Ovary (tissue), 10 donors: ENCODE measurements at places on chromosomes 2 and 18. TPM values are rescaled to one million over a fixed set of nuclear protein-coding genes. Genes with fewer than 3 reads are reported as not detected.

FIGN gene
- 2.4 TPM for polyA plus RNA-seq

DNA sequence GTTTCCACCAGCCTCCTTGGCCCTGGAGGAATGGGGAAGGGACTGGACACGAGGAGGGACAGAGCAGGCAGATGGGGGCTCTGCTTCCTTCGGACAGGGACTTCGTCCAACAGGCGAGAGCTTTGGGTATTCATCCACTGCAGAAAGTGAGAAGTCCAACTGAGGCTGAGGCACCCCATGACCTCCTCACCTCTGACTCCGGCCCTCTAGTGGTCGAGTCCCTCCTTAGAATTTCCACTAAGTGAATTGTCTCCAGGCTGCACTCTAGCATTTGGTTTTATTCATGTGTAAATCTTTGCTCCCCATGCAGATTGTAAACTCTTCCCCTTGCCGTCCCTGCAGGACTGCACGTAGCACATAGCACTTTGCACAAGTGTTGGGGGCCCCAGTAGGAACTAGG lies 75.6 kb downstream of the TMEM247 start:
- no peak for DNase-seq

CROCC2 gene
- polyA plus RNA-seq, result 0.18 TPM

DNA sequence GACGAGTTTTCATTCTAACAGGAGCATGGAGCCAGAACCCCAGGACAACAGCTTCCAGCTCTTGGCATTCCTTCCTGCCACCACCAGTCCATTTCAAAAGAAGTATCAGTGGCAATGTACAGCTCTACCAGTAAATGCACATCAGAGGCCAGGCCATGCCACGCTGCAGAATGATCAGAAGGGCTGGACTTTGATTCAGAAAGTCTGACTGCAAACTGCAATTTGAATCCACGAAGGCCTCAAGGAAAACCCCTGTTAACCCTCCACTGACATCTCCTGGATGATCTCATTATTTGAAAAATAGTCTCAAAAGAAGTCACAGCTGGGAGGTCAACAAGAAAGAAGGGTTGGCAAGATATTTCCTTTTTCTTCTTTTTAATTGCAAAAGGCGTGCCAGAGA lies 119.2 kb downstream of the MYO5B start:
- DNase-seq, result no peak

DNA sequence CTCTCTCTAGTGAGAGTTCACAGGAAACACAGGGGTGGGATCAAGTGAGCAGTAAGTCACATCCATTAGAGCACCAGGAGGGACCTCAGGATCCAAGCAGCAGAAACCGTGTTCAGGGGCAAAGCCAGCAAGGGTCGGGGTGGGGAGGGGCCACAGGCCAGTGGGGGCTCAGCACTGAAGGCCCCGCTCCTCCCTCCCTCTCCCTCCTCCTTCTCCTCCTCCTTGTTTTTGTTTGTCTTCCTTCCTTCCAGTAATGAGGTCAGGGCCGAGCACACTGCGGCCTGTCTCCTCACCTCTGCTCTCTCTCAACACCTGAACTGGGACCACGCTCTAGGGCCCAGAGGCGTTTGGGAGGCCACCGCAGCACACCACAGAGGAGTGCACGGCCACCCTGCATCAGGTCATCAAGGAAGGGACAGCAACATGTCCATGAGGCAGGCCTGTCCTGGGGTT lies 20.9 kb downstream of the MTERF4 start:
- no peak for DNase-seq

- no peak for DNase-seq
Measured at GRCh38 chr2:147173189-147173581, 671.6 kb upstream of the ACVR2A start.

DNA sequence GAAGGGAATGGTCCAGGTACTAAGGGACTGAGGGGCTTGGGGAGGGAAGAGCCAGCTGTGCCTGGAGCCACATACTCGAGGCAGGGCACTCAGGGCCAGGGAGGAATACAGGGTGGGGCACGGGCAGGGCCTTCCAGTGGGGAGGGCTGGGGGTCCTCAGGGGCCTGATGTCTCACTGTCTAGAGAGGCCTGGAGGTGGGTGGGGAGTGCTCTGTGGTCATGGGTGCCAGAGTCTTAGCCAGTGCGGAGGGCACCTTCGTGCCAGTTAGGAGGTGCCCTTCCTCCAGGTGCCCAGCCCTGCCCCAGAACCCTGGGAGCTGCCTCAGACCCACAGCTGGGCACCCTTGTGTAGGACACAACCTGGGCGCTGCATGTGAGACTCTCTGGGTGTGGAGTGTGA lies 81.2 kb downstream of the SMAD7 start:
- DNase-seq, result no peak

DNA sequence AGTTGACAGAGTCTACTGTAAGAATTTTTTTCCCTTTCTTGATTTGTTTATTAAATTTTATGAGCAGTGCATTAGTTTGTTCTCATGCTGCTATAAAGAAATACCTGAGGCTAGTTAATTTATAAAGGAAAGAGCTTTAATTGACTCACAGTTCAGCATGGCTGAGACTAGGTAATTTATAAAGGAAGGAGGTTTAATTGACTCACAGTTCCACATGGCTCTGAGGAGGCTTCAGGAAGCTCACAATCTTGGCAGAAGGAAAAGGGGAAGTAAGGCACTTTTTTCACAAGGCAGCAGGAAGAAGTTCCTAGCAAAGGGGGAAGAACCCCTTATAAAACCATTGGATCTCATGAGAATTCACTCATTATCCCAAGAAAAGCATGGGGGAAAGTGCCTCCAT lies 191.4 kb upstream of the VRK2 start:
- DNase-seq, result no peak

DLX2 gene
- polyA plus RNA-seq, result not detected

GRCh38 chr2:235232449-235233433 lies 261.1 kb upstream of the AGAP1 start:
- DNase-seq, result no peak

- no peak for DNase-seq
Measured at GRCh38 chr2:10828346-10828745, 15.8 kb upstream of the PDIA6 start.

GRCh38 chr2:64873472-64873924 lies 115.7 kb upstream of the SLC1A4 start:
- DNase-seq, result peak; percentile 78

- DNase-seq, result no peak
Measured at GRCh38 chr18:74152857-74153256, 4.5 kb downstream of the TIMM21 start.

CLEC4F gene
- polyA plus RNA-seq, result 1.3 TPM

GRCh38 chr2:141329964-141330363 lies 800.9 kb downstream of the LRP1B start:
- no peak for DNase-seq

DNA sequence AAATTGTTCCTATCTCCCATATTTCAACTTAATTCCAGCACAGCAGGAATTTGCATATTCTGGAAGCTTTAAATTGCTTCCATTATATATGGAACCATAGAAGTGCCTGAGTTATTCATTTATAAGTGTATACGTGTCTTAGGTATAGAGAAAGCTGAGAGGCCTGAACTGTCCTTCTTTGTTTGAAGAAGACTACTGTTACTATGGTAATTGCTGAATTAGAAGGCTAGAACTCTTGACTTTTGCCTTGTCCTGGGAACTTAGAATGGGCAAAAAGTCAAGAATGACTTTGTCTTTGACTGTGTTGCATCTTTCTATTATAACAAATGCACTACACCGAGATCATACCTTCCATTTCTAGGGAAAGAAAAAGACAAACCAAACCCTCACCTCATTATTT lies 15.7 kb downstream of the CAMKMT start:
- DNase-seq, result no peak

- DNase-seq, result no peak
Measured at GRCh38 chr2:124049136-124049535, 24.0 kb downstream of the CNTNAP5 start.

DNA sequence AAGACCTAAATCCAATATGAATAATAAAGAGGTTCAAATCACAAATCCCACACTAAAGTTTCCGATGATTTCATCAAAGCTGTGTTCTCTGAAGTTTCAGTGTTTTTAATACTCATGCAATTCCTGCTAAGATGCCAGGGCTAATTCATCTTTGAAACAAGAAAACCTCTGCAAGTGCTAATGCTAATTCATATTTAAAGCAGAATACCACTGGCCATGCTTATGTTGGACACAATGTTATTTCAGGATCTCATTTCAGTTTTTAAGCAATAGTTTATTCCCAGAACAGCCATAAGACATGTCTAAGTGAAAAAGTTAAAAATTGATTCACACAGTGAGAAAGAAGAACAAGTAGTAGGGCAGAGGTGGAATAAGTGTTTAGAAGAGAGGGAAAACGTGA lies 62.8 kb downstream of the GRB14 start:
- DNase-seq, result no peak

- DNase-seq, result peak; percentile 62
Measured at GRCh38 chr2:219737270-219737691, 109.9 kb downstream of the SLC4A3 start.

GRCh38 chr2:148021886-148022285 lies 995 bp downstream of the MBD5 start:
- no peak for DNase-seq

PLCD4 gene
- 0.21 TPM for polyA plus RNA-seq

GRCh38 chr18:55869556-55870501 lies 281.8 kb upstream of the TCF4 start:
- DNase-seq, result no peak

DNA sequence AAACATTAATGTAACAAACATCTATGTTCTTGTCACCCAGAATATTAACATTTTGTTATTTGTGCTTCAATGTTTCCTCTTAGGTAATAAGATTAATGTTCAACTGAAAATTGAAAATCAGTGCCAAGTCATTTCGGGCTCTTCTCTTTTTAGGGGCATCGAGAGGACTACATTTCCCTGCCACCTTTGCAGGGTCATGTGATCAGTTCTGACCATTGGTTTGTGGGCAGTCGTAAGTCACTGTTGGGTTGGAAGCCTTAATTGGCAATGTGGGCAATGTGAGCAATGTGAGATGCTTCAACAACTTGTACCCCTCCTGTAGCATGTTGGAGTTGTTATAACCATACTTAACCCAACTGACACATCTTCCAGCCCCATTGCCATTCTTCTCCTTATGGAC lies 10.1 kb upstream of the CYRIA start:
- no peak for DNase-seq

- DNase-seq, result no peak
Measured at GRCh38 chr2:147051248-147051647, 793.6 kb upstream of the ACVR2A start.

ATP5MC3 gene
- polyA plus RNA-seq, result 158 TPM

PLCL1 gene
- polyA plus RNA-seq, result 10.8 TPM

CELF4 gene
- polyA plus RNA-seq, result 0.15 TPM

AMMECR1L gene
- polyA plus RNA-seq, result 8.9 TPM

NDC80 gene
- 2.5 TPM for polyA plus RNA-seq

NOSTRIN gene
- 21.8 TPM for polyA plus RNA-seq

- no peak for DNase-seq
Measured at GRCh38 chr18:70197844-70198243, 7.6 kb downstream of the RTTN start.

GRCh38 chr2:171287036-171287571 lies 126.4 kb upstream of the TLK1 start:
- no peak for DNase-seq

- DNase-seq, result no peak
Measured at GRCh38 chr18:7876354-7877104, 309.4 kb downstream of the PTPRM start.

DNA sequence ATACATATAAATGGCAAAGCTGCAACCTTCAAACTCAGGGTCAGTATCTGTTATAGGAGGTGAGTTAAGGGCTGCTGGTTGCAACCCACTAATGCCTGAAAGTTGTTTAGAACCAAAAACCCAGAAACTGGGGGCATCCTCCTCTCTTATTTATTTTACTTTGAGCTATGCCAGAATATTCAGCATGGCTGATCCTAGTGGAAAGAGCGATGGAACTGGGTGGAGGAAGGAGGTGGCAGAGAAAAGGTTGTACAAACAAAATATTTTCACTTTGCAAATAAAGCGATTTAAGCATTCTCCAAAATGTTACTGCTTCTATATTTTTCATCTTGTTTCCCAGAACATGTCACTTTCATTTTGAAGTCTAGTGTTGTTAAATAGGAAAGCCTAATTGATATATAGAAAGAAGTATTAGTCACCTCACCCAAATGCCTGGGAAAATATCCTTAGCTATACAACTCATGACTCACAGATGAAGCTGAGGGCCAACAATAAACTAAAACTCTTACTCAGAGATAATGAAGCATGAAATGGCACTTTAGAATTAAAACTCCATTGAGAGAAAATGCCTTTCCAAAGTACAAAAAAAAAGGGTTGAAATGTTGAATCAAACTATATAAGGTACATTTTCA lies 251.4 kb upstream of the UBE2E3 start:
- no peak for DNase-seq

CAPN14 gene
- polyA plus RNA-seq, result 0.05 TPM

GRCh38 chr2:168889635-168890005 lies 610 bp downstream of the SPC25 start:
- DNase-seq, result no peak

DNA sequence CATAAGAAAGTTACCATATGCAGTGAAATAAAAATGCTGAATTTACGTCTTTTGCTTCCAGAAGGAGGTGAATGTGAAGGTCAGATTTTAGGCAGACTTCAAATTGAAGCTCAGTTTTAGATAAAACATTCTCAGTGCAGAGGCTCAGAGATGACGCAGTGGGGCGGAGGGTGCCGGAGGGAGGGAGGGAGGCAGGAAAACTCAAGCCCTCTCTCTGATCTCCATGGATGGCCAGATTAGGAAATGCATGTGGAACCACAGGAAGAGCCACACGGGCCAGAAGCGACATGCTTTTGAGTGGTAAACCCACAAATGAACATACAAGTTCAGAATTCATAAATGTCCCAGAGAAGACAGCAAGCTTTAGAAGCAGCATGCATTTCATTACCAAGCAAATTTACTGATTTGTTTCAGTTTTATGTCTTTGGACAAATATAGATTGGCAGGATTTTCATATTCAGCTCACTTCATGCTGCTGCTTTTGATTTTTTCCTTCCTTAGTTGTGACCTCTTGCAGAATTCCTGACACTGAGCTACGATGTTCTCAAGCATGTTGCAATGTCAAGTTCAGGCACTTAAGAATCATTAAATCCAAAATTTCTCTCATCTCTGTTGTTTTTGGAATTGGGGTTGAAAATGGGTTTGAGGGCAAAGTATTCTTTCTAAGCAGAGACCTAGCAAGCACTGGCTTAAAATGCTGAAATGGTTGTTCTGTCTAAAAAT lies 29.7 kb upstream of the APCDD1 start:
- peak; percentile 64 for DNase-seq

DNA sequence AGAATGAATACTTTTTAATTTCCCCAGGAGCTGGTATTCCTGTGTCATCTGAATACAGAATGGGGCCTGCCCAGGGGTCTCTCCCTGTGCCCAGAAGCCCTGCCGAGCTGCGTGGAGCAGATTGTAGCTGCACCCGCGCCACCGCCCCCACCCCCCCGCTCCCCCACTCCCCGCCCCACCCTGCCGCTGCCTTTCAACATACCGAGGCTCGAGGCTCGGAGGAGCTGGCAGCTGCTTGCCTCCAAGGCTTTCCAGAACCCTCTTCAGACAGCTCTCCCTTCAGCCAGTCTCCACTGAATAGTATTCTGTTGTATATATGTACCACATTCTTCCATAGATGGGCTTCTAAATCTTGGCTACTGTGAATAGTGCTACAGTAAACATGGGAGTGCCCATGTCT lies 150.7 kb downstream of the TSN start:
- DNase-seq, result no peak

DPYSL5 gene
- 0.16 TPM for polyA plus RNA-seq
